ENCODE measurements at places on chromosomes 2 and 18.

- no peak for DNase-seq
Measured at GRCh38 chr18:37065254-37065653, 236.3 kb downstream of the KIAA1328 start.

GRCh38 chr2:221571551-221572218, 419 bp downstream of the EPHA4 start:
- peak; percentile 37 for DNase-seq

GRCh38 chr18:11154368-11154989, 5.1 kb upstream of the PIEZO2 start:
- peak; percentile 53 for DNase-seq

DNA sequence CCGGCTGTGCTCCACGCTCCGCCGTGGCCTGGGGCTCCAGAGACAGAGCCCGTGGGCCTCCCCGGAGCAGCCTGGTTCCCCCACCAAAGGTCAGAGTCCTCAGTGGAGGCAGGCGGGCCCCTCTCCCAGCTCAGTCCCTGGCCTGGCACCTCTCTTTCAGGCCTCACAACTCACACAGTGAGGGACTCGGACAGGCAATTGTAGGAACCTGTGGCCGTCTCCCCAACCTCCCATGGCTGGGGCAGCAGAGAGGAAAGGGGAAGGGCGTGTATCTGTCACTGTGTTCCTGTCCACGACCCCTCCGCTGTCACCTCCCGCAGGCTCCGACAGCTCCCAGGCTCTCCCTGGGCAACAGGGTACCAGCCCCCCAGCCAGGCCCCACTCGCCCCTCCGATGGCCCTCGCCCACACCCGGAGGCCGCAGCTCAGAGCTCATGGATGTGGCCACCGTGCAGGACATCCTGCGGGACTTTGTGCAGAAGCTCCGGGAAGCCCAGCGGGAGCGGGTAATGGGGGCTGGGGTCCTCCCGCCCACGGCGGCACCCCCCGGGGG, 32.4 kb upstream of the SNED1 start:
- no peak for DNase-seq

DNA sequence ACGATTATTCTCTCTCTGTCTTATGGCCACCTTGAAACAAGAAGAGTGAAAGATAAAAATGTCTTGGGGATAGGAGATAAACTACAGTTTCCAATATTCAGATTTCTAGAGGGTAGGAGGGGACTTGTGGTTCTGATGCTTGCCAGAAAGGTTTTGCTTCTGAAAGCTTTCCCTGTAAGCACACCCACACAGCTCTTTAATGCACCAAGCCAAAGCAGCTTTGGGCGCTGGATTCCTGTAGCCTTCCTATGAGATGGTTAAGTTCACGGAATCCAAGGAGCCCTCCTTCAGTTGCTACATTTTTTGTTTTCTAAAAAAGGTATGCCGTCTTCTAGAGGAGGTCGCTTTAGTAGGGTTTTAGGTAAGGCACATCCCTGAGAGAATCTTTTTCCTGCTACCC, 4.9 kb downstream of the LRRTM1 start:
- DNase-seq = no peak

GRCh38 chr2:171651667-171652415, 35.4 kb upstream of the DYNC1I2 start:
- DNase-seq = no peak

DNA sequence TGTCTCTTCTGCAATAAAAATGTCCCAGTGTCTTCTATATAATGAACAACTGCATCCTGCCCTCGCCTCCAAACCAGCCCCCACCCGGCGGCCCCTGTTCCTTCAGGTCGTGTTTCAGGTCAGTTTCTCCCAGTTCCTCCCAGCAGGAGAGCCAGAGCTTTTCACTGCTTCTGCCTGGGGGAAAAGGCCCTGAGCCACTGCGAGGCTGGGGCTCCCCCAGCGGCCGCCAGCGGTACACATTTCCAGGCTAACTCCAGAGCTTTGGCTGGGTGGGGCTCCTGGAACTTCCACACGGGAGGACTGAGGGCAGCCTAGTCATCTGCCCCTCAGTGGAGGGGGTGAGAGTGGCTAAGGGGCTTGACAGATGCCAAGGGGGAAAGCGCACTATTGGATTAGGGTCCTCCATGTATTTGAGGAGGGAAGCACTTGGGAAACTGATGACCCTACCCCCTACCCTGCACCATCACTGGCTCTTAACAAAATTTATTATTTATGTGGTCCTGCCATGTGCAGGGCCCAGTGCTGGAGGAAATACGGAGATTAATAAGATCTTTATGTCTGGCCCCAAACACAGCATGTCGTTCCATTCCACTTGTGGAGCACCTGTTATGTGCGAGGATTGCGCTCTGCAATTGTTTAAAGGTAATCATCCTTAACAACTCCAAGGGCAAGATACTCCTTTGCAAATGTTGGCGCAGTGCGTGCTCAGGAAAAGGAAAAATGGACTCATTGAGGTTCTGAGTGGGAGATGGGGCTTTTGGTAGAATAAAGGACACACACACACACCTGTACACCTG, 17.3 kb upstream of the CYS1 start:
- peak; percentile 59 for DNase-seq

DNA sequence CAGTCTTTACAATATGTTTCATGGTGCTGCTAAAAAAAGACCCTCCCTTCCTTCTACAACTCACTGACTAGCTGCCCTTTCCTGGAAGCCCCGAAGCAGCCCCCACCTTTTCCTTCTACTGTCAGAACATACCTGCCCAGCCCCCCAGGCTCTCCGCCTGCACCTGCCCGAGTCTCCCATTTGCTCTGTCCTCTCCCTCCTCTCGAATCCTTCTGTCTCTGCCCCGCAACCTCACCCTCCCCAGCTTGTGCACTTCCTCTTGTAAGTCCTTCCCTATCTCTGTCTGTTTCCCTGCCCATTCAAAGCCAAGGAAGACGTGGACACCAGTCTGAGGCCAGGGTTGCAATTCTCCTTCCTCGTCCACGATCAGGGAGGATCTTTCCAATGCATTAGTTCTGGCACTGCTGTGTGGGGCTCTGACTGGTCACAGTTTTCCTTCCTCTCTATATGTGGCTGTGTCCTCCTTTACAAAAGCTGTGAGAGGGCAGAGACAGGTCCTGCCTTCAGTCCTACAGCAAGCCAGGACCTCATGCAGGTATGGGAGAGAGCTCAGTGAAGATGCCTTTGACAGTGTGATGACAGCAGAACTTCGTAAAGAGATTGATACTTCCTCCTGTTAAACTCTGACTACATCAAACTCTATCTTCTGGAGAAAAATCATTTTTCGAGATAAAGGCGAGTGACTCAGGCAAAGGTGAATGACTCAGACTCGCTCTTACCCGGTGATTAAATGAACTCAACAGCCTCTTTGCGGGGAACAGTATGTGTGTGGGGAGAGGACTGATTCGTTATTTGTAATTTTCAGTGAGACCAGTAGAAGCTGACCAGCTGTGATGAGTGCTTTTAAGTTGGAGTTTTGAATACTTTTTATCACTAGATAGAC, 14.2 kb downstream of the TNFRSF11A start:
- peak; percentile 32 for DNase-seq

GRCh38 chr2:30871980-30872789, 64.9 kb upstream of the CAPN13 start:
- peak; percentile 49 for DNase-seq

- DNase-seq = no peak
Measured at GRCh38 chr2:193250389-193250788, 1055.7 kb upstream of the TMEFF2 start.
